Esophagus muscularis mucosa (tissue), 4 donors: ENCODE measurements at places on chromosomes 7 and 10.

DNA sequence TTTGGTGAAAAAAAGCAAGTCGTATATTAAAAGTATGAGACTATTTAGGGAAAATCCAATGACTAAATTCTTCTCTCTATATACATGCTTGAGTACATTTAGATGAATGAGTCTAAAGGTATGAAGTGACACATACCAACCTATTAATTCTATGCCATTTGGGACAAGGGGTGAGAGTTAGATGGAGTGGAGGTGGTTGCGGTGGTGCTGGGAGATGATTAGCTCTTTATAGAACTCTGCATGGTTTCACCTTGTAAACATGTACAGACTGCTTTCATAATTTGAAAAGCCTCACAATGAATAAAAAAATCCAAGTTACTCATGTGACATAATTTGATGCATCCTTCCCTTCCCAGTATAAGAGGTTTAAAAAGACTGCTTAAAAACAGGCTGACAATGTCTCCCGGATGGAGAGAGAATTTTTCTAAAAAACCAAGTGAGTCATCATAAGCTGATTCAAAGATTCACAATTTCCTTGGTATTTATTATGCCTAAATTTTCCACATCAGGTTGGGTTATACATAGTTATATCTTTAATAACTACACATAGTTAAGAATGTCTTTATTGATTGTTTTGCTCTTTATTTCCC, 572.8 kb downstream of the REEP3 start:
- H3K4me3 ChIP-seq = no peak overlapping the region
- no peak for DNase-seq
- no peaks in the 10 kb centered on the region for H3K4me1 ChIP-seq
- no peak overlapping the region for H3K27ac ChIP-seq
- no peaks in the 10 kb centered on the region for H3K27me3 ChIP-seq
- H3K36me3 ChIP-seq = no peaks in the 10 kb centered on the region

GRCh38 chr7:107579554-107579884, 527 bp upstream of the BCAP29 start:
- peak overlapping the region; percentile 95 for H3K27ac ChIP-seq
- H3K4me1 ChIP-seq = peaks cover 32% of the 10 kb centered on the region
- no peak for DNase-seq
- peaks cover 26% of the 10 kb centered on the region for H3K36me3 ChIP-seq
- peak overlapping the region; percentile 84 for H3K4me3 ChIP-seq

- no peaks in the 10 kb centered on the region for H3K4me1 ChIP-seq
- no peaks in the 10 kb centered on the region for H3K36me3 ChIP-seq
- no peak overlapping the region for H3K4me3 ChIP-seq
- no peaks in the 10 kb centered on the region for H3K27me3 ChIP-seq
- H3K27ac ChIP-seq = no peak overlapping the region
- DNase-seq = no peak
These were observed 427.7 kb downstream of the RPS24 start for GRCh38 chr10:78461333-78461732.

DNA sequence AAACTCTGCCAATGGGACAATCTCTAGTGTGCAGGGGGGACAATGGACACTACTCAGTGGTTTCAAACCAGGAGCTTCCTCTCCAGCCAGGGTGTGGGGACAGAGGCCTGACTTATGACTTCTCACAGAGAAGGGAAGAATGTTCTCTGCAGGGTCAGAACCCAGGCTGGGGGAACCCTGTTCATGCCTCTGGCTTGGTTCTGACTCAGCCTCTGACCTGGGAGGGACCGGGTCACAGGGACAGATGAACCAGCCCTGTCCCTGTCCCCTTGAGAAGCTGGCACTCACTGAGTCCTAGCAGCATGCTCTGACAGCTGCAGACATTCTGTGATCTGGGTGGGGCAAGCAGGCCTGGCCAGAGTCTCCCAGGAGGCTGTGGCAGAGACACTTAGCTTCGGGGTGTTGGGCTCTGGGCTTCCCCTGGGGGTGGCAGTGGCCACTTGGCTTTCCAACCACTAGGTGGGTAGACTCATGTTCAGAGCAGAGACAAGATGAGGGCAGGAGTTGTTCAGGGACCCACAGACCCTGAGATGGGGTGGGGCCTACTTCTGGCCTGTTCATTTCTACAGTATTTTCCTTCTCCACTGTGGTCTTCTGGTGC, 13.6 kb downstream of the TSPAN15 start:
- H3K4me3 ChIP-seq = no peak overlapping the region
- H3K27ac ChIP-seq = peak overlapping the region; percentile 85
- DNase-seq = no peak
- H3K4me1 ChIP-seq = peaks cover 98% of the 10 kb centered on the region

DNA sequence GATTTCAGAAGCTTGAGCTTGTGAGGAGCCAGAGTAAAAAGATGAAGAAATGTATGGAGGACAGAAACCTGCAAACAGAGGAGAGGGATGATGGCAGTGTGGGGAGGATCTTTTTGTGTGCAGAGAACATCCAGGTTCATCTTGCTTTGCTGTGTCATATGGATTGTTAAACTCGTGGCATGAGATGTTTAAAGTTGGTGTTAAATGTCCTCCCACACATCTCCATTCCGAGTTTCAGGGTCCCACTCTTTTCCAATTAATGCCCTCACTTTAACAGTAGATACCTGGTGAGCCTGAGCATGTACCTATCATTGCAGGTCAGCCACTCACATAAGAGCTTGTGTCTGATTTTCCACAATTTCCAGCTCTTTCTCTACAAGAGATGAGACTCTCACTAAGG, 147.7 kb downstream of the ST7 start:
- no peak overlapping the region for H3K4me3 ChIP-seq
- no peak for DNase-seq
- H3K36me3 ChIP-seq = no peaks in the 10 kb centered on the region
- no peaks in the 10 kb centered on the region for H3K27me3 ChIP-seq
- no peak overlapping the region for H3K27ac ChIP-seq
